DMS 273 treated with DMSO at 0.1 percent for 48 hours (cell line): ENCODE measurements at places on chromosomes 16 and 17.

GRCh38 chr16:15906439-15906838, 18.0 kb upstream of the CEP20 start:
- DNase-seq, result no peak

DNA sequence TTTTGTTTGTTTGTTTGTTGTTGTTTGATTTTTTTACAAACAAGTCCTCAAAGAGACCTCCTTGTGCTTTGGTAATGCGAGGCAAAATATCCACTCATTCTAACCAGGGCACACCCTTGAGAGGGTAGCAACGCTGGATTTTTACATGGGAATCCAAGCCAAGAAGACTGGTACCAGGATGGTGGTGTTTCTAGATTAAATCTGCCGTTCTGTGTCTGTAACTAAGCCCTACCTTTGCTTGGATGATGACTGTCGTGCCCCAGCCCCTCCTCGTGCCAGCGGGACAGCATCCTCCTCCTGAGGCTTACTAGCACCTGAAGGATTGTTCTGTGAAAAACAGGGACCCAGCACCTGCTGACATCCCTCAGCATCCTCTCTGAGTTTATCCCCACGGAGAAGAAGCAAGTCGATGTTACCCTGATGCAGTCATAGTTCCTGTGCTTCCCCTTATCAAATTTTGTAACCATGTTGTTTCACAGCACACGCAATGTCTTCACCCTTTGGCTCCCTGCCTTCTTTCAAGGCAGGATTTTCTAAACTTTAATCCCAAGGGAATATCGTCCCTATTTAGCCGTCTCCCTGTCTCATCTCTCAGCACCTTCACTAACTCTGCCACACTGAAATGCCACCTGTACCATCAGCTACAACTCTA, 5.1 kb upstream of the HSBP1 start:
- no peak for DNase-seq

GRCh38 chr16:12546918-12547607, 256.6 kb downstream of the CPPED1 start:
- DNase-seq, result no peak

DNA sequence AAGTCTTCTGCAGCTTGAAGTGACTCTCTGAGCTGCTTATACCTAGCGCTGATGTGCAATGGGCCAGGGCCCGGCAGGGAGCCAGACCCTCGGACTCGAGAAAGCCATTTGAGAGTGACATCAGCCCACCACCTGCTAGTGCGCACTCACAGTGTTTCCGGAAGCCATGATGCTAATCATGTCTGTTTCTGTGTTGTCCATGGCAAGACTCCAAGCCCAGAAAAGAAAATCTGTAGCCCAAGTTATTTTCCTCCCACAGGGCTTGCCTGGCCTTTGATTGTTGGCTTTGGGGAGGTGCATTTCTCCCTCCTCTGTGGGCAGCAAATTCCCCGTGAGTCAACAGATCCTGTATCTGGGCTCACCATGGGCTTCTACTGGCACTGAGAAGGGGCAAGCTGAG, 1.8 kb upstream of the CDRT4 start:
- no peak for DNase-seq

DNA sequence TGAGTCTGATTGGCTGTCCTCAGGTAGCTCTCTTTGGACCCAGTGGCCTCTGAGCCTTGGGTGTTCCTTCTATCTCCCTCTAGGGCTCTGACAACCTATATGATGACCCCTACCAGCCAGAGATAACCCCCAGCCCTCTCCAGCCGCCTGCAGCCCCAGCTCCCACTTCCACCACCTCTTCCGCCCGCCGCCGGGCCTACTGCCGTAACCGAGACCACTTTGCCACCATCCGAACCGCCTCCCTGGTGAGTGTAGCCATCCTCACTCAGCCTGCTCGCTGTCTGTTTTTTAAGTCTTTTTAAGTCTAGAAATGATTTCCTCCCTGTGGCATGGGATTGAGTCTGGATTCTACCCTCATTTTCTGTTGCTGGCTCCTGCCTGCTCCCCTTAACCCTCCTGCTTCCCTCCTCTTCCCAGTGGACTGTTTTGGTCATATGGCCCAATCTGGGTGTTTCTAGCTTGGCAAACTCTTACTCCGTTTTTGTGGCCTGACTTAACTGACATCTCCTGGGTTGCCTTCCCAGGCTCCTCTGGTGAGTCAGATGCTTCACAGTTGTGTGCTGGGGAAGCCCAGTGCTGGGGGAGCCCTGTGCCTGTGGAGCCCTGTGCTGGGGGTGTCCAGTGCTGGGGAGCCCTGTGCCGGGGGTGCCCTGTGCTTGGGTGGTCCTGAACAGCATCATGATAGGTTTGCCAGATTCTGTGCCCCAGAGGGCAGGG, 9.9 kb downstream of the TAOK2 start:
- no peak for DNase-seq

- DNase-seq, result no peak
Observed at GRCh38 chr17:43578699-43579565, 32.8 kb upstream of the ETV4 start.

GRCh38 chr16:81137754-81138153, 41.6 kb upstream of the GCSH start:
- DNase-seq, result no peak

GRCh38 chr17:81489012-81489997, 23.3 kb downstream of the ACTG1 start:
- DNase-seq, result no peak

GRCh38 chr17:80086081-80086480, 15.3 kb upstream of the GAA start:
- no peak for DNase-seq

DNA sequence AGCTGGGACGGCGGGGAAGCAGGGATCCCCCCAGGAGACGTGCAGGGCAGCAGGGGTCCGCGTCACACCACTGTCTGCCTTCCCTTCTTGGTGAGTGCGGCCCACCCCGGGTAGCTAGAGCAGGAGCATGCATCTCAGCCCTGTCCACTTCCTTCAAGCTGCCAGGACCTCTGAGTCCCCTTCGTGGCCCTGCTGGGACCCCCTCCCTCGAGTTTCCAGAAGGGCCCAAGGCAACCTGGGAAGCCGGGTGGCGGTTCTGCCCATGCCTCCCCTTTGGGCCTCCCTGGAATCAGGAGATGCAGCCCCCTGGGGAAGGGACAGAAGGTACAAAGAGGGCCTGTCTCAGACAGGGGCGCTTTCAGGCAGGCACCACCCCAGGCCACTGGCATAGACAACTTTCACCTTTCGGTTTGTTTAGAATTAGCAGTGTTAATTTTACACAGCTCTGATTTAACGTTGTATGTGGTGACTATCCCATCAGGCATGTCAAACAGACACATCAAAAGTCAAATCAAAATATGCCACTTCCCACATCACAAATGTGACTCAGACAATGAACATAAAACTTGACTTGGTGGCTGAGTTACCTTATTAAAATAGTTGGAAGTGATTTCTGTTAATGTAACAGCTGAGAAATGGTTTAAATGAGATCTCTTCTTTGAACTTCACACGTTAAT, 94.5 kb upstream of the METRNL start:
- no peak for DNase-seq

- no peak for DNase-seq
Observed at GRCh38 chr16:11650641-11651591, 17.3 kb upstream of the SNN start.

- DNase-seq, result no peak
Observed at GRCh38 chr16:66277311-66278070, 89.0 kb upstream of the CDH5 start.
